ENCODE measurements at places on chromosomes 5 and 9.

DNA sequence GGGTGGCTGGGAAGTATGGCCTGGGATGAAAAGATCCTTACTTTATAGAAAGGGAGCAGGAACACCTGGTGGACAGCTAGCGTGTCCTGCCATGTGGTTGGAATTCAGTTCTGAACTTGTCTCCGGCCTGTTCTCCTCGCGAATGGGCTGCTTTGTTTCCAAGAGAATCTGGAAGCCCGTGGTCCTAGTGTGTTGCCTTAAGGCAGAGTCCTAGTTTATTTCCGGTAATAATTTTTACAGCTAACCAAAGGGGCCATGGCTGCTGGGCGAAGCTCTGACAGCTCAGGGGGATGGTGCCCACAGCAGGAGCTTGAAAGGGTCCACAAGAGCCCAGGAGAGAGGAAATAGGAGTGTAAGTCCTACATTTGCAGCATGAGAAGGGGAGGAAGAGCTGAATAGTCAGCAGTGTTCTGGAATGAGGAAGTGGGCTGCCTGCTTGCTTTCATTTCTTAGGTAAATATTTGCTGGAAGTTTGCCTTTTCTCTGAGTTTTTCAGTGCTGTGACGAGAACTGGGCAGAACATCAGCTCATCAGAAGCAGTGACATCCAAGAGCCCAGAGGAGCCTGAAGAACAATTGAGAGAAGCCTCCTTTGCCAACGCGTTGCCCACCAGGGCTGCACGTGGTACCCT, 13.1 kb upstream of the IGFBPL1 start:
- DNase-seq: no peak

- no peak for DNase-seq
Measured at GRCh38 chr9:137115394-137116026, 977 bp upstream of the DPP7 start.

GRCh38 chr5:78649861-78650496, 1.4 kb upstream of the LHFPL2 start:
- no peak for DNase-seq

- DNase-seq: no peak
Measured at GRCh38 chr5:150137168-150137957, 18.3 kb downstream of the PDGFRB start.

- DNase-seq: no peak
Measured at GRCh38 chr5:31415009-31415923, 116.6 kb downstream of the DROSHA start.

GRCh38 chr5:124103671-124104070, 591.7 kb downstream of the CSNK1G3 start:
- DNase-seq: no peak

GRCh38 chr5:145968970-145969713, 32.8 kb downstream of the SH3RF2 start:
- no peak for DNase-seq

- no peak for DNase-seq
Measured at GRCh38 chr5:155027993-155028629, 14.6 kb downstream of the KIF4B start.

DNA sequence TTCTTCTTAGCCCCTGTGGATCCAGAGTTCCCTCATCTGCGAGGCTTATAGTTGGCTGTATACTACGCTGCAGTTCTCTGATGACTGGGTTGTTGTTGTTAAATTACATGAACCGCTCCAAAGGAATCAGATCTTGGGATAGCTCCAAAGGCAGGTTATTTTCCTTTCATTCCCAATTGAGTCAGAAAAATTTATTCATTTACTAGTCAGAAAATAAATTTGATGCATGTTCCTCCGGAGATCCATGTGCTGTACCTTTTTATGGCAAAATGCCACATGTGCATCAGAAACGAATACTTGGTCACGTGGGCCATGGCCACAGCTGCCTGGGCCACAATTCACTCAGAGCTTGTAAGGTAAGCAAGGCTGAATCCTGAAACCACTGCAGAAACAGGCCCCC, 304.0 kb downstream of the NR2F1-AS1 start:
- DNase-seq: no peak

DNA sequence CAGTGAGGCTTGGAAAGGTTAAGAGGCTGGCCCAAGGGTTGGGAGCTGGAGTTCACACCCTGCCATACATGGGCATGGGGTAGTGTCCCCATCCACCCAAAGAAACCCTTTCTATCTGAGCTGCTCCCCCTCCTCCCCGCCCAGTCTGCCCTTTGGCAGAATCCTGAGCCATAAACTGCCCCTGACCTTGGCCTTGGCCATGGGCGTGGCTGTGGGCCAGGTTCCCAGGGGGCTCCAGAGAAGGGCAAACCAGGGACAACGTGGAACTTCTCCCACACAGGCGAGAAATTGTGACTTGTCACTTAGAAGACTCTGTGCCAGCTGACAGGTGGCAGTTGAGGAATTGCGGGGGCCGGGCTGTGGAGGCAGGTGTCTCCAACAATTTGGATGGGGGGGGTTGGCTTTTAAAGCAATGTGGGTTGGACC, 4.8 kb downstream of the FAM78A start:
- no peak for DNase-seq

DNA sequence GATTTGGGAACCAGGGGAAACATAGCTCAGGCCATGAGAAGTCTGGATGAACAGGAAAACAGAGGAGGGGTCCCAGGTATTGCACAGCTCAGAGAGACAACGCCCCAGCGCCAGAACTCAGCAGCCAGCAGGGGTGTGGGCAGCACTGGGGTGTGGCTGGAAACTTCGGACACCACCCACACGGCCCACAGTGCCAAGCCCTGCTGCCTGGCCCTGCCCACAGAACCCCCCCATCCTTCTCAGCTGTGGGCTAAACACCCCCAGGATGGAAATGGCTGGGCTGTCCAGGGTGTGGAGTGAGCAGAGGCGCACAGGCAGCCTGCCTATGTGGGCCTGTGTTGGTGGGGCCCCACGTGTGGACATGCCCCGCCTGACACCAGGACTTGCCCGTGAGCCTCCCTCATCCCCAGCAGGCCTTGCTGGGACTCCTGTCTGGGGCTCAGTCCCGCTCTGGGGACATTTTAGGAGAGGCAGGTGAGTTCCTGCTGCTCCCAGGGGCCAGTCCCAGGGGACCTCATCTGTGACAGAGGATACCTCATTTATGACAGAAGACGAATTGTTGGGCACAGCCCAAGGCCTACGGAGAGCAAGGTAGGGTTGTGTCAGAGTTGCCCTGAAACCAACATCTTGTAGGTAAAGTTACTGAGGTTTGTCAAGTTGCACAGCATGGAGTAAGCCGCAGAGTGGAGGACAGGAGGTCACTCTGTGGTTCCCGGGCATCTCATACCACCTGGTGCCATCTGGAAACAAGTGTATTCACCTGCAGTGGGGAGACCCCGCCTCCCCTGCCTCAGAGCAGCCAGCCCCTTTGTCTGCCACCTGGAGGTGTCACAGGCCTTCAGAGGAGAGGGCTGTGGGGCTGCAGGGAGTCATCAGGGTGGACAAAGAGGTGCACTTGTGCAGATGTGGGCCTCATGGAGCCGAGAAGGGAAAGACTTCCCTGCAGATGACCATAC, 183.2 kb downstream of the AUH start:
- DNase-seq: no peak

DNA sequence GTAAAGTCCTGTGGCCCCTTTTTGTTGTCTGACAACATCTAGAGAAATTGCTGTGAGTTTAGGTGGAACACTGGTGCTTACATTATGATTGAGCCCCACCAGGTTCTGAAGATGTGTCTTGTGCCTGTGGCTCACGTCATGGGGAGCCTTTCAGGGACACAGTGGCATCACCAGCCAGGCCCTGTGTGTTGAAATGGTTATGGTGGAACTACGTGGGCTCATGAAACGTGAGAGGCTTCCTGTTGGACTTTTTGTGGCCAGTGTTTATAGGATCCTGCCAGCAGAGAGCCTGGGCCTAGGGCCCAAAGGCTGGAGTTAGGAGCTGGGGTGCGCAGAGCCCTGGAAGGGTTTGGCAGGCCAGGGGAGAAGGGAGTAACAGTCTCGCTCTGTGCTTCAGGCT, 46.8 kb downstream of the TENT4A start:
- no peak for DNase-seq

- no peak for DNase-seq
Measured at GRCh38 chr5:124844371-124844920, 98.0 kb upstream of the ZNF608 start.

- DNase-seq: peak; percentile 27
Measured at GRCh38 chr9:114662081-114662989, 4.7 kb upstream of the TEX53 start.

DNA sequence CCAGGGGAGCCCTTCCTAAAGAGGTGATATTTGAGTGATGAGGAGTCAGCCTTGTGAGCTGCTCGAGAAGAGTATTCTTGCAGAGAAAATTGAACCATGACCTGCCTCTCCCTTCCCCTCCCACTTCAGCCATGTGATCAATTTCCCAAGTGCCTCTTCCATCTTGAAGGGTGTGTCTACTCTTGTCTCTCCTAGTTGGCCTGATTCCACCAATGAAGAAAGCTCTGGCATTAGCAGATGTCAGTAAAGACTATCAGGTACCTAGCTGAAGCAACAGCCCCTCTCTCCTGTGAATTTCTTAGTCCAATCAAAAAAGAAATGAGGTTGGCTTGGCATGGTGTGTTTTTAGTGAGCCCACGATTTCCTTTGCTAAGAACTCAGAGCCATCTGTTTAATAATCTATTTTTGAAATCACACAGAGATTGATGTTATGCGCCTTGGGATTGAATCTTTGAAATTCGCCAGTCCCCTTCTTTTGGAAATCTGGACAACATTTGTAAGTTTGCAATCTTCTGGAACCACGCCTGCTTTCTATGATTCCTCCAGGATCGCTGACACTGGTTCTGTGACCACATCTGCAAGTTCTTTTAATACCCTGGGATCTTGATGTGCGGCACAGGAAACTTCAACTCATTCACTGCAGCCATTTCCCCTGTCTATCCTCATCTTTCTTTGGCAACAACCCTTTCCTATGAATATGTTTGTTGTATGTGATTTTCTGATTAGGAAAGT, 404.6 kb downstream of the DMRT2 start:
- no peak for DNase-seq

DNA sequence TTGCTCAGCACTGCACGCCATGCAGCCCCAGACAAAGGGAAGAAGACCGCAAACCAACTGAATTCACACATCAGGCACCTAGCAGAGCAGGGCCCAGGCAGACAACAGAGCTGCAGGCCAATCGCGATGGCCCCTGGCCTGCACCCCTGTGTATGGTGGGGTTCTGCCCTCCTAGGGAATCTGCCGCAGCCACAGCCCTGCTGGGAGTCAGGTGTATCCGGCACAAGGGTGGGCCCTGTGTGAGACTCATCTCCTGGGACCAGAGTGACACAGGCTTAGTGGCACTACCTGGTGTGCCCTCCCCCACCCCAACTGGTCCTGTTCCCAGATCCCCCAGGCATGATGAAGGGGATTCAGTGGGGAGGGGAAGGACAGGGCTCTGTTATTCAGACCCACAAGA, 122.8 kb downstream of the ATPSCKMT start:
- DNase-seq: no peak

GRCh38 chr5:126359884-126360283, 63.3 kb upstream of the GRAMD2B start:
- no peak for DNase-seq

GRCh38 chr5:175773534-175774070, 97.8 kb upstream of the CPLX2 start:
- DNase-seq: no peak

GRCh38 chr5:66595756-66596635, at the start of gene MAST4:
TSS of gene MAST4 (plus strand) at chr5:66596393. CDS start at chr5:66596656, 263 bp downstream.
- no peak for DNase-seq

DNA sequence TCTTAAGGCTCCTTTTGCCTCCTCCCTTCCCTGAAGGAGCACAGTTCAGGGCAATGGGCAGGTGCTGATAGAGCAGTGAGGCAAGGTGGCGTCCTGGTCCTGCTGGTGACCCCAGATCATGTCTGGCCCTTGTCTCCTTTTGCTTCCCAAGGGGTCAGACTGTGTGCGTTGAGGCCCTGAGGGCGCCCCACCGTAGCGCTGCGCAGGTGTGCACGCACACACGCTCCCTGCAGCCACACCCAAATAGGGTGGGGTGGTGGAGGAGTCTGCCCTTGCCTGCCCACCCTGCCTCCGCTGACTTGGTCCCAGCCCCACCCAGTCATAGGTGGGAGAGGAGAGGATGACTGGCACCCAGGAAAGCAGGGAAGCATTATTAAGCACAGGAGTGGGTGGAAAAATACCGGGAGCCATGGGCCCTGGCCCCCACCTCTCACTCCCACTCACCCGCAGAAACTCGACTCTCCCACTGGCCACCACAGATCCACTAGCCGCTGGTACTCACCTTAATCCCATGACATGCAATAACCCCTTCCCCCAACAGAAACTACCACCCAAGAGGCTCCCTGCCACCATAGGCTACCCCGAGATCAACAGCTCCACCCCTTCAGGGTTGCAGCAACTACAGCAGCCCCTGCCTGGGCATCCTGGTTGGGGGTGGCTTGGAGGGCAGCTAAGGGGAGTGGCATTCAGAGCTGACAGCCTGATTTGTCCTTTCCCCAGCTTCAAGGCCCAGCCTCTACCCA, 16.7 kb downstream of the PDLIM4 start:
- no peak for DNase-seq

DNA sequence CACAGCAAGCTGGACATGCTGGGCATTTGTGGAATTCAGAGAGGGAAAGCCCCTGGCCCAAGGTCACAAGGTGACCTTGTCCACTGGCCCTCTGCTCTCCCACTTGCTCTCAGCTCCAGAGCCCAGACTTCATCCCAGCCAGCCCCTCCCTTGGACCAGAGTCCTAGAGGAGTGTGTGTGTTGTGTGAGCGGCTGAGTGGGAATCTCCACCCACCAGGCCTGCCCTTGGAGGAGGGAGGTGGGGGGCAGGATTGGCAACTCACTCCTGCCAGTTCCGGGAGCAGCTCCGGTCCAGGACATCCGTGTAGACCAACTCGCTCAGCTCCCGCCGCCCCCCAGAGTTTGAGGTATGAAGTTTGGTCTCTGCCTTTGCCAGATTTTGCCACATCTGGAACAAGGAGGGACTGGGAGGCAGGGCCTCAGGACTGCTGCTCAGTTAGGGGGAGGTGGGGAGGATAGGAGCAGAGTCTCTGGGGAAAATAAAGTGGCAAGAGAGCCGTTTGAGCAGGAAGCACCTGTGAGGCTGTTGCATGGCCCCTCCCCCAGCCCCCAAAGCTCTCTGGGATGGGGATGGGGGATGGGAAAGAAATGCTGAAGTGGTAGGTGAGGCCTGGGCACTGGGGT, 1.4 kb downstream of the MZB1 start:
- no peak for DNase-seq

DNA sequence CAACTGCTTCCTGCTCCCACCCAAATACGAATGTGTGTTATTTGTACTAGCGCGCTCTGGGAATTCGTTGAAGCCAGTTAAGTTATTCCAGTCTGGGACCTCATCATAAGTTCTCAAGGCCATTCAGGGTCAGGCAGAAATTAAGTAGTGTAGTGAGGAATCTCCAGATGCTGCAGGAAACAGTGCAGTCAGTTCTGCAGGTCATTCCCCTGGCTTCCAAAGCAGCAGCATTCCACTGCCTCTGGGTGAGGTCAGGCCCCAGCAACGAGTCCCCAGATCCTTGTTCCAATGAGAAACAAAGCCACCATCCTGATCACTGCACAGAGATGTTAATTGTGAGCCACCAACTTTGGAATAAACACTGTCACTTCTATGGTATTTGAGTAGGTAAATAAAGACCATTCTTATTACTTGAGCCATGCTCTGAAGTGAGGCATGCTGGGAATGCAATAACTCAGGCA, 33.1 kb downstream of the SVEP1 start:
- DNase-seq: no peak

GRCh38 chr9:35745569-35745968, 3.5 kb downstream of the GBA2 start:
- DNase-seq: no peak

All from stimulated activated CD8-positive, alpha-beta memory T cell treated with anti-CD3 and anti-CD28 coated beads, Interleukin-4, amount 100 ng/mL, for 1 hour (primary cell).